ENCODE measurements at places on chromosomes 2 and 18.

GRCh38 chr2:58664523-58665151 is 423.5 kb upstream of the FANCL start:
- no peak for DNase-seq

DNA sequence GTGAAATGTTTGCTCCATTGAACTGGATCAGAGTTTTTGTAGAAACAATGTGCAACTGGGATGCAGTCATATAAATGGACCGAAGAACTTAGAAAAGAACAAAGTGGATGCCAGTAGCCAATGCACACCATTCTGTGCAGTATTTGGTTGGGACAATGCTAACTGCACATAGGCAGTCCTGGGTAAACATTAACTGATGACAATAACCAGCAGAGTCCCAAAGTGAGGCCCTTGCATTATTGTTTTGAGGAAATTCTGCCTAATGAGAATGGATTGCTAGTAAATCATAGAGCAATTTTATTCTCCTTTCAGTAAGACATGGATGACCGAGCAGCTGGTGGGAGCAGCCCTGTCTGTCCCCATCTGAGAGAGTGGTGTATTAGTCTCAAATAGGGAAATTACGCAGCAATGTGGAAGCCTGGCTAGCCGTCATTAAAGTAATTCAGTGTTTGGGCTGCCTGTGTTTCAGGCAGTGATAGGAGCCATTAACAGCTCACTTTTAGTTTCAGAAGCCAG is 94.9 kb downstream of the KCTD1 start:
- no peak for DNase-seq

GRCh38 chr2:216596236-216596979 is 36.8 kb upstream of the IGFBP2 start:
- no peak for DNase-seq

GRCh38 chr2:43331422-43331821 is 105.0 kb upstream of the ZFP36L2 start:
- no peak for DNase-seq

GRCh38 chr2:56263876-56264275 is 80.1 kb downstream of the CCDC85A start:
- no peak for DNase-seq

GRCh38 chr2:207416900-207417299 is 112.9 kb upstream of the CREB1 start:
- DNase-seq: no peak

GRCh38 chr2:216658757-216659156 is 25.5 kb downstream of the IGFBP2 start:
- no peak for DNase-seq

DNA sequence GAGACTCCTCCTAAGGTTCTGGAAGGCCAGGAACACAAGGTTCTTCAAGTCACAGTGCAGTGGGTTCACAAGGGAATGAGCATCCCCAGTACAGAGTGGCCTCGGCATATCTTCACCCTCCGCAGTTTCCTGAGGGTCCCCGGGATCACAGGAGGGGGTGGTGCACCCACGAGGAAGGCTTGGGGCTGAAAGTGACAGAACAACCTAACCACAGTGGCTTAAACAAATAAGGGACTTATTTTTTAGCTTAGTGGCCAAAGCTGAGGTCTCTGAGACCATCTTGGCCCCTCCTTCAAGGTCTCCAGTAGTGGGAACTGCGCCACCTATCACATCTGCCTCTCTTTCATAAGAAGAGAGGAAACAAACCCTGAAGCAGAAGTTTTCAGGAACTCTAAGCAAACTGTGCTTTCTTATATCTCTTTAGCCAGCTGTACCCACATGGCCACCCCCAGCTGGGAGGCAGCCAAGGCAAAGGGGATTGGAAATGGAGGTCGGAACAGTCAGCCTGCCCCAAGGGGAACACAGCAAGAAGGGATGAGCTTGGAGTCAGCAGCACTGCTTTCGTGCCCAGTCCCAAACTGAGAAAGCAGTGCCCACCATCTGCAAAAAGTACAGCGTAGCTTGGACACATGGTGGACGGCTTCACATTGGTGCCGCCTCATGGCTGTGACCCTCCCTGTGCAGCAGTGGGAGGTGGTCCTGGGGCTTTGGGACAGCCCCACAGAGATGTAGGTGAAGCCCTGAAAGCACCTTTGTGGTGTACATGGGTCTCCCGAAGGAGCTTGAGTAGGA is 260.0 kb upstream of the ID2 start:
- no peak for DNase-seq

- DNase-seq: peak; percentile 10
Measured at GRCh38 chr2:143513081-143513480, 383.9 kb downstream of the ARHGAP15 start.

DNA sequence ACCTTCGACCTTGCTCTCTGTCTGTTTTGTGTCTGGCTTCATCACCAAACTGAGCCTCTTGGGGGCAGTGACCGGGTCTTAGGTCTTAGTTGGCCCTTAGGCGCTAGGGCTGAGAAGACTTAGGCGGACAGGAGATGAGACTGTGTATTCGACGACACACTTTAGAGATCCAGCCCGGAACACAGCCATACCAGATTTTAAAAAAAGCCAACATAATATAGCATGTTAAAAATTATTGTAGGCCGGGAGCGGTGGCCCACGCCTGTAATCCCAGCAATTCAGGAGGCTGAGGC is 9.5 kb upstream of the PROC start:
- no peak for DNase-seq

- no peak for DNase-seq
Measured at GRCh38 chr18:74182335-74182734, 34.0 kb downstream of the TIMM21 start.

DNA sequence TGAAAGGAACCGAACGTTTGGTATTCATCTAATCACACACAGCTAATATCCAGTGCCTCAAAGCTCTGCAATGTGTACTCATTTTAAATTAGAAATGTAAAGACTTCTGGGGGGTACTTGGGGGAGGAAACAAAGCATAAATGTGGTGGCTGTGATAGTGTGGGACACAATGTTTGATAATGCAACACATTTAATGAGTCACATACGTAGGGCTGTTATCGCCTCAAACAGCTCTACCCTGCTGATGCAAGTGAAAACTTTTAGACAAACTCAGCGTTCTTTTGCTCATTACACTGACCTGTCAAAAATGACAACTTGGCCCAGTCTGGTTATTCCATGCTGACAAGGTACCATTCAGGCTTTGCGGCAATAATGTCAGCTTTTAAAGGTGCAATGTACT is 1227.1 kb upstream of the CELF4 start:
- DNase-seq: no peak

- no peak for DNase-seq
Measured at GRCh38 chr18:13576598-13576997, 149.8 kb downstream of the FAM210A start.

- no peak for DNase-seq
Measured at GRCh38 chr2:225378984-225379383, 20.5 kb upstream of the NYAP2 start.

GRCh38 chr2:52210611-52211010 is 1178.7 kb upstream of the NRXN1 start:
- DNase-seq: no peak

DNA sequence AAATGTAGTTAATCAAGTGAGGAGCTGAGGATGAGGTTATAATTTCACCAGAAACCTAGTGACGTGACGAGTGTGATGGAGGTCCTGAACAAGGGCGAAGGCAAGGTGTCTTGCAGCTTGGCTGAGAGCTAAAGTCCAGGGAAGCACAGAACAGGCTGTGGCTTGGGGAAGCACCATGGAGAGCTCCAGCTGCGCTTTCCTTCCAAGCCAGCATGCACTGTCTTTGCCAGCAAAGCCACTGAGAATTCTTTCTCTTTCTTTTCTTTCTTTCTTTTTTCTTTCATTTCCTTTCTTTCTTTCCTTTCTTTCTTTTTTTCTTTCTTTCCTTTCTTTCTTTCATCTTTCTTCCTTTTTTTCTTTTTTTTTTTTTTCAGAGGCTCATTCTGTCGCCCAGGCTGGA is 239.3 kb downstream of the FBXO15 start:
- DNase-seq: no peak
